ENCODE measurements at places on chromosomes 16 and 17. TPM values are rescaled to one million over a fixed set of nuclear protein-coding genes. Genes with fewer than 3 reads are reported as not detected.

- no peaks in the 10 kb centered on the region for H3K27me3 ChIP-seq
- no peaks in the 10 kb centered on the region for H3K36me3 ChIP-seq
- peaks cover 69% of the 10 kb centered on the region for H3K4me1 ChIP-seq
- DNase-seq = no peak
These were observed 2.8 kb downstream of the BFAR start for GRCh38 chr16:14635395-14636165.

DNA sequence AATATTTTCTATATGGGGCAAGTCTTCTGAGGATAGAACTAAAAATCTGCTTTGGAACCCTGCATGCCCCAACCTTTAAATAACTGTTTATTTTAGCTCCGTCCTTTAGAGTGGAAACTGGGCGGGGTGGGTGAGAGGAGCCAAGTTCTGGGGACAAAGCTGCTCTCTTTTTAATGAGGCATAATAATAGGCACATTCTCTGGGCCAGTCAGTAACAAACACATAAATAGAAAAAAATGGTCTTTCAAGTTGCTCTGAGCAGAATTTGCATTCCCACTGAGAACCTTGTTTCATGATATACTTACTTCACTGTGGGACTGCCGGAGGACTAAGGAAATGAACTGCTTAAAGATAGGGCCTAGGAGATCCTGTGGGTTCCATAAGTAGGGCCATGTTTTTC, 51.5 kb downstream of the KNOP1 start:
- no peaks in the 10 kb centered on the region for H3K27me3 ChIP-seq
- H3K27ac ChIP-seq = no peak overlapping the region

DNA sequence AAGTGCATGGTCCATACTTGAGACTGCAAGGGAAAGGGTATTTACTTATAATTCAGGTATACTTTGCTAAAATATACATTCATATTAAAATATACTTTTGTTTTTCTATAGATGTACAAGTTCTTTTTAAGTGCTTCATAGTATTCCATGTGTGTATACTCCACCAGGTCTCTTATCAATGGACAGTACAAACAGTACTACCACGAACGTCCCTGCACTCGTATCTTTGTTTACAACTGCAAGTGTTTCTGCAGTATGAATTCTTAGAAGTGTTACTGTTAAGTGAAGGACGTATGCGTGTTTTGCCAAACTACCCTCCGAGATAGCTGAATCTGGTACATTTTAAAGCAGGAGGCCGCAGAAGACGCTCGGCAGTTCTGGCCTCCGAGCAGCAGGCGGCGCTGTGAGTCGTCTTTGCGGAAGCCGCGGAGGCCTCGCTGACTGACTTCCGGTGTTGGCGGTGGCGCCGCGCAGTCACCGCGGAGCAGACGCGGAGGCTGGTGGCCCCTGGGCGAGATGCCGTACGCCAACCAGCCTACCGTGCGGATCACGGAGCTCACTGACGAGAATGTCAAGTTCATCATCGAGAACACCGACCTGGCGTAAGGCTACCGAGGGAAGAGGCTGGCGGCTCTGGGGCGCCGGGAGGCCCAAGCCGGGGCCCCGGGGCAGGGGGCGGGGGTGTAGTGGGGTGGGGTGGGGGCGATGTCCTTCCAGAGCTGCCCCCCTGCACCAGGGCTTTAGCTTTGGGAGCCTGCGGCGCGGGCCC, at the start of gene POLR2C:
Gene POLR2C, plus strand, starts transcription at position 471 of the 769 bp plus-strand sequence. Its CDS starts 46 bp downstream, at position 517.
- peak within 1 kb of the TSS; percentile 88 for H3K4me3 ChIP-seq
- DNase-seq = peak; percentile 88
- peak within 1 kb of the TSS; percentile 94 for H3K27ac ChIP-seq
- no peaks in the 10 kb centered on the region for H3K27me3 ChIP-seq
- no peaks in the 10 kb centered on the region for H3K36me3 ChIP-seq
- peaks cover 21% of the 10 kb centered on the region for H3K4me1 ChIP-seq

DNA sequence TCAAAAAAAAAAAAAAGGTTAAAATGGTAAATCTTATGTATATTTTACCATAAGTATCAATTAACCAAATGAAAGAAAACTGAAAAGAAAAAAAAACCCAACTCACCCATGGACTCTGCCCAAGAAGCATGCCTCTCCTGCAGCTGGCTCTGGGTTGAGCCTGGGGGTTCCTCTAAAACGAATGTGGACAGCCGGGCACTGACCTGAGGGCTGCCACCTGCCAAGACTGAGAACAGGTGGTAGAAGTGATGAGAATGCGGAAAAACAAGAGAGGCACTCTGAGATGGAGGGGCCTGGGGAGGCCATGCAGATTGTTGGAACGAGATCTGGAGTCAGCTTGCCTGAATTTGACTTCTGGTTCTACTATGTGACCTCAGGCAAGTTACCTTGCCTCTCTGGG, 85.5 kb upstream of the MSI2 start:
- no peak for DNase-seq
- H3K27me3 ChIP-seq = peaks cover 31% of the 10 kb centered on the region
- no peaks in the 10 kb centered on the region for H3K4me1 ChIP-seq
- H3K4me3 ChIP-seq = no peak overlapping the region
- no peaks in the 10 kb centered on the region for H3K36me3 ChIP-seq

- H3K27me3 ChIP-seq = no peaks in the 10 kb centered on the region
- H3K4me3 ChIP-seq = no peak overlapping the region
- DNase-seq = no peak
- H3K27ac ChIP-seq = no peak overlapping the region
These were observed 58.7 kb downstream of the SOCS3 start for GRCh38 chr17:78300962-78301820.

DNA sequence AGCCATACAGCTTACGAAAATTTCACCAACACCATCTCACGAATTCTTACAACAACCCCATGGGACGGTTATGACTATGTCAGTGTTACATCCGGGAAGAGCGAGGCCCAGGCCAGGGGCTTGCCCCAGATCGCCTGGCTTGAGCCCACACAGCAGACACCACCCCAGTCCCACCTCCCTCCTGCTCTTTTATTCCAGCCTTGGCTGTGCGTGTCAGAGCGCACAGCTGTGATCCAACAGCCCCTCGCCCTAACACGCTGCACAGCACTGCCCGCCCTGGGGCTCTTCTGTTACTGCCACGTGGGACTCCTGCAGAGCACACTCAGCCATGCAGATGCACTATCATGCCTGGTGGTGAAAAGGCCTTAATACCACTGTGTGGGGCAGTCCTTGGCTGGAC, 127.9 kb downstream of the ENGASE start:
- no peaks in the 10 kb centered on the region for H3K36me3 ChIP-seq

DNA sequence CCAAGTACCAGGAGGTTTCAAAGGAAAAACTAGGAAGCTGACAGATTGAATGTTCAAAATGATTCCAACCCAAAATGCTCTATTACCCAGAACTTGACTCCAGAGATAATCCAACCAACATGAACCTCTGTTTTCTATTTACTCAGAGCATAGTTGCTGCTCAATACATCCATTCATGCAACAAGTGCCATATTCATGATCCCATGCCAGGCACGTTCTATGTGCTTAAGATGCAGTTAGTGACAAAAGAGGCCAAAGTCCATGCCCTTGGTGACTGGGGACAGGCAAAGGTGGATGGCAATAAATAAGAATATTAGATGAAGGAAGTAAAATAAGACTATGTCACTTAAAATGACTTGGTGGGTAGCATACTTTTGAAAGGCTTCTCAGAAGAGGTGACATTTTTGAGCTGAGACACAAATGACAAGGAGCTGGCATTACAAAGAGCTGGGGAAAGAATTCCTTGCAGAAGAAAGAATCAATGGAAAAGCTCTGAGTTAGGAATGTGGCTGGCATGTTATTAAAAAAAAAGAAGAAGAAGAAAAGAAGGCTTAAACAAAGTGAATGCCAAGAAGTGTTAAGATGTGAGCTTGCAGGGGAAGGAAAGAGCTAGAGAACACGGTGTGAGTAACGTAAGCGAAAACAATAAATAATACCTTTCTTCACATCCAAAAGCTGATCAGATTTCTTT, 34.5 kb downstream of the TOX3 start:
- no peak overlapping the region for H3K4me3 ChIP-seq
- no peak overlapping the region for H3K27ac ChIP-seq
- H3K36me3 ChIP-seq = no peaks in the 10 kb centered on the region
- H3K4me1 ChIP-seq = no peaks in the 10 kb centered on the region

GRCh38 chr16:88264641-88265285, 118.0 kb upstream of the ZNF469 start:
- H3K4me1 ChIP-seq = peaks cover 5% of the 10 kb centered on the region
- H3K36me3 ChIP-seq = peaks cover 3% of the 10 kb centered on the region
- H3K27me3 ChIP-seq = peaks cover 64% of the 10 kb centered on the region
- peak; percentile 9 for DNase-seq

- H3K27ac ChIP-seq = no peak overlapping the region
- H3K36me3 ChIP-seq = no peaks in the 10 kb centered on the region
- H3K4me3 ChIP-seq = peak overlapping the region; percentile 76
- H3K27me3 ChIP-seq = no peaks in the 10 kb centered on the region
- H3K4me1 ChIP-seq = peaks cover 65% of the 10 kb centered on the region
These were observed 1.5 kb upstream of the SREBF1 start for GRCh38 chr17:17837966-17838962.

GRCh38 chr17:76274112-76274956, 9.2 kb downstream of the UBALD2 start:
- peaks cover 39% of the 10 kb centered on the region for H3K4me1 ChIP-seq
- H3K4me3 ChIP-seq = peak overlapping the region; percentile 70
- H3K27me3 ChIP-seq = no peaks in the 10 kb centered on the region
- no peak for DNase-seq
- H3K36me3 ChIP-seq = no peaks in the 10 kb centered on the region

DNA sequence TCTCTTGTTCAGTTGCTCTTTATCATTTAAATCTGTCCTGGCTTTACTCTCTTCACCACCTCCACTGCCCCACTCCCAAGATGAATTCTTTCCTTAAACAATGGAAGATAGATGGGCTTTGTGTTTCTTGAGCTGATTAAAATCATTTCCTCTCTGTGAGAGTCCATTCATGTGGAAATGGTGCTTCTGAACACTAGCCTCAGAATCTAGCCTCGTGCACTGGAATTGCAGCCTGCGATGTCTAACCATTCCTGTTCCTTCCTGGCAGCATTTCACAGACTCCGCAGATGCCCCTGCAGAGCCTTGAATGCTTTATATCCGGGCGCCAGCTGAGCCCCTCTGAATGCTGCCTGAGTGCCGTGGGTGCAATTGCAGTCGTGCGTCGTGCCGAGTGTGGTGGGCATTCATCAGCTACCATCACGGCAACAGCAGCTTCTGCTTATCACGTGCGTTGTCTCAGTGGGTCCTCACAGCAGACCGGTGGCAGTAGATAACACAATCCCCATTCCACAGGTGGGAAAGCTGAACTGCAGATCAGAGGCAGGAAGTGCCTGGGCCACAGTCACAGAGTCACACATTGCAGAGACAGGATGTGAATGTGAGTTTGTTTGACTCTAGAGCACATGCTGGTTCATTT, 172.8 kb upstream of the WSCD1 start:
- H3K36me3 ChIP-seq = no peaks in the 10 kb centered on the region
- H3K27ac ChIP-seq = no peak overlapping the region
- H3K27me3 ChIP-seq = peaks cover 35% of the 10 kb centered on the region

- no peak overlapping the region for H3K27ac ChIP-seq
- H3K36me3 ChIP-seq = peaks cover 4% of the 10 kb centered on the region
- no peaks in the 10 kb centered on the region for H3K4me1 ChIP-seq
- DNase-seq = no peak
These were observed 60.5 kb downstream of the ADAMTS18 start for GRCh38 chr16:77374384-77374783.

GRCh38 chr16:77782694-77783093, 5.7 kb upstream of the VAT1L start:
- no peak overlapping the region for H3K4me3 ChIP-seq
- peaks cover 17% of the 10 kb centered on the region for H3K27me3 ChIP-seq
- no peaks in the 10 kb centered on the region for H3K4me1 ChIP-seq
- DNase-seq = no peak

GRCh38 chr17:57515662-57516211, 229.4 kb downstream of the CCDC182 start:
- no peak for DNase-seq
- H3K36me3 ChIP-seq = no peaks in the 10 kb centered on the region
- no peak overlapping the region for H3K4me3 ChIP-seq
- H3K4me1 ChIP-seq = peaks cover 48% of the 10 kb centered on the region

RNF222 gene
- polyA plus RNA-seq = 0.23 TPM

ITGAX gene
- not detected for polyA plus RNA-seq

TNFRSF13B gene
- polyA plus RNA-seq = 16.2 TPM

LHX1 gene
- polyA plus RNA-seq = not detected

PRAC1 gene
- not detected for polyA plus RNA-seq

TBX4 gene
- polyA plus RNA-seq = not detected

KRT222 gene
- polyA plus RNA-seq = not detected

RCVRN gene
- not detected for polyA plus RNA-seq

Data from naive B cell (primary cell).